ENCODE measurements at places on chromosomes 5 and 9.

GRCh38 chr5:67381236-67381880 is 184.8 kb upstream of the CD180 start:
- DNase-seq = no peak

DNA sequence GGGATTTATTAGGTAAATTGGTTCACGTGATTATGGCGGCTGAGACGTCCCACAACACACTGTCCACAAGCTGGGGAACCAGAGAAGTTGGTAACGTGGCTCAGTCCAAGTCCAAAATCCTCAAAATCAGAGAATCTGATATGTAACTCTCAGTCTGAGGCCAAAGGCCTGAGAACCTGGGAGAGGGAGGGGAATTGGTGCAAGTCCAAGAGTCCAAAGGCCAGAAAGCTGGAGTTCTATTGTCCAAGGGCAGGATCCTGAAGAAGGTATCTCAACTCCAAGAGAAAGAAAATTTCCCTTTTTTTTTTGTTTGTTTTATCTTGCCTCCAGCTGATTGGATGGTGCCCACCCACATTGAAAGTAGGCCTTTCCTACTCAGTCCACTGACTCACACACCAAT is 83.8 kb downstream of the PRDM9 start:
- no peak for DNase-seq

DNA sequence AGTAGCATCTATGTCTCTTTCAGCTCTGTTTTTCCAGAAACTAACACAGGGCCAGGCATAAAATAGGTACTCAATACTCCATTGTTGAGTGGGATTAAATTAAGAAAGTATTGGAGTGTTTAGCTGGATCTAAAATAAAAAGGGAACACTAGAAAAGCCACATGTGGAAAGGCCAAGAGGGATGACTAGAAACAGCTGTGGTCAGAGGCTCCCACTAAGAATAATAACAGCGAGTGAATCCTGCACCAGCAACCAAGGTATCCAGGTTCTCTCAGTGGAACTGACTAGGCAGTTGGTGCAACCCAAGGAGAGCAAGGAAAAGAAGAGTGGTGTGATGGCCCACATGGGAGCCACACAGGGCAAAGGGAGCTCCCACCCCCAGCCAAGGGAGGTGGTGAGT is 31.5 kb upstream of the RGMB start:
- DNase-seq = no peak

DNA sequence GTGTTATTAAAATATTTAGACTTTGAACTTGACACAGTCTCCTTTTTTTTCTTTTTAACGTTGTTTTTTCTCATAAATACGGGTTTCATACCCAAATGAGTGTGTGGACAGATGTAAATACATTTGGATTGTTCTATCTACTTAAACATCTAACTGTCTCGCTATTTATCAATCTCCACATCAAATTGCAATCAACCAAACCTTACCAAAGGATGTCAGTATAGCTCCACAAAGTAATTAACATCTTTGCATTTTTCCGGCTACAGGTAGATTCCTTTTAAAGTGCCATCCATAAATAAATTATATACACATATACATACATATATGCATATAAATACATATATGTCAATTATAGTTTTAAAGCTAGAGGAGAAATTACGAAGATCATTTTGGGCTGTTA is 705 bp upstream of the CDH10 start:
- DNase-seq = no peak

- no peak for DNase-seq
These were observed 114.5 kb upstream of the SLC1A3 start for GRCh38 chr5:36491856-36492255.

- DNase-seq = peak; percentile 77
These were observed at the start of gene IQGAP2 for GRCh38 chr5:76402886-76403765. TSS of gene IQGAP2 (plus strand) at chr5:76403285. CDS start at chr5:76403546, 261 bp downstream.

DNA sequence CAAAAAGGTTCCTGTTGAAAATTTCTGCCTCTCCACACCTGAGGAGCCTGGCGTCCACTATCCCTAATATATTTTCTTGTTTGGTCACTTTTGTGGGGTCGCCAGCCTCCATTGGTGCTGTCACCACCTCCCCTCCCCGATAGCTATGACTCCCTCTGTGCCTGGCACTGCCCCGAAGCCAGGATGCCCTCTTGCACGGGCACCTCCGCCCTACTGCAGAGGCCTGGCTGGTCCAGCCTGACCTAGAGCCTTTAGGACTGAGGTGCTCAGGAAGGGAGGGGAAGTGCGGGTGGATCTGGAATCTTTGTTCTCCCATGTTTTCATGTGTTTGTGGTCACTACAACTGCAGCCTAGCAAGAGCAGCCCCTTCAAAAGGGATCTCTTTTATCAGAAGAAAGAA is 62.6 kb downstream of the WNK2 start:
- DNase-seq = no peak

DNA sequence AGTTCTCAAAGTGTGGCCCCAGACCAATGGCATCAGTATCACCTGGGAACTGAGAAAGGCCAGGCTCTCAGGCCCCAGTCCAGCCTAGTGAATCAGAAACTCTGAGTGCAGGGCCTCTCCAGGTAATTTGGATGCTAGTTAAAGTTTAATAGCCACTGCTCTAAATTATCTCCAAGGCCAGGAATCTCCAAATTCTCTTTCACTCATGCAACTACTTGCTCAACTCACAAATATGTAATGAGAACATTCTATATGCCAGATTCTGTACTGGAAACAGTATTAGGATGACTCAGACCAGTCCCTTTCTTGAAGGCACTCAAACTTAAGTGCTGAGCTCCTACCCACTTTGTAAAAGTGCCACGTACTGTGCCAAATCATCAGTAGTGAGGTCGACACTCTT is 84.6 kb downstream of the PAPPA start:
- DNase-seq = no peak

DNA sequence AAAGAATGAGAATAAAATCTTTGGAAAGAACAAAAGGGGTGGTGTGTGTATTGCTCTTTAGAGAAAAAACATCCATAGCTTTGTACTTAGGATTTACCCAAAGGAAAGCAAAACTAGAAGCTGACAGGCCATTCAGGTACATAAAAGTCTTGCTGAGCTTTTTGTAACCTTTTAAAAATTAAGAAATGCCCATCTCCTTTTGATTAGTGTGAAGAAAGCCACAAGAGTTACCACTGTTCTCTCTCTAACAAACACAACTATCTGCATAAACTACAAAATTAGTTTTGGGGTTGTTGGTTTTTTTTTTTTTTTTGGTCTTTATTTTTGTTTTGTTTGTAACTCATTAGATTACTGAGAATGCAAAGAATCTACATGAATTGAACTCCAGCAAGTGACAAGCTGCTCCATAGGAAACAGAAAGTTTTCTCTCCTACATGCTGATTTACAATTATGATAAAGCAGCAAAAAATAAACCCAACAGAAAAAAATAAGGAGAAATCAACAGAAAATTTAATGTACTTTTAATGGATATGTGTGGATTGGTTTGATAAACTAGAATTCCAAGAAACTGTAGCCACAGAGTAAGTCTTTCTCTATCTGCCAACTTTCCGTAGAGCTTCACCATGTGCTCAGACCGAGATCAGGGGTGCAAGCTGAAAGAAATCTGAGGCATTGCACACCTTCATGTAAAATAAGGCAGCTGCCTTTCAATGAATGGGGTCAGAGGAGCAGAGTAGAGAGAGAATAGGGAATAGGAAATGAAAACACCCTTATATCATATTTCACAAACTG is 12.3 kb downstream of the BAAT start:
- DNase-seq = no peak

- no peak for DNase-seq
These were observed 355.3 kb downstream of the TMEM232 start for GRCh38 chr5:110371011-110371724.

DNA sequence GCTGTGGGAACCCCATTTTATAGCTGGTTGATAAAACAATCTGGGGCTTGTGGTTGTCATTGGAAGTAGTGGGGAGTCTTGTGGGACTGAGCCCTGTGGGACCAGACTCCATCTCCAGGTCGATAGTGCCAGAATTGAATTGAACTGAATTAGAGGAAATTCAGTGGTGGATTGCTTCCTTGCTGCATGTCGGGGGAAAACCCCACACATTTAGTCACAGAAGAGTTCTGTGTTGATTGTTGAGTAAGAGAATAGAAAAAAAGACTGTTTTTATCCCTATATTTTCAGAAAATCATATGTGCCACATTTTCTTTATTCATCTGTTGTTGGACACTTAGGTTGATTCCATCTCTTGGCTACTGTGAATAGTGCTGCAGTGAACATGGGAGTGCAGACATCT is 209.7 kb downstream of the ARHGEF28 start:
- DNase-seq = no peak

DNA sequence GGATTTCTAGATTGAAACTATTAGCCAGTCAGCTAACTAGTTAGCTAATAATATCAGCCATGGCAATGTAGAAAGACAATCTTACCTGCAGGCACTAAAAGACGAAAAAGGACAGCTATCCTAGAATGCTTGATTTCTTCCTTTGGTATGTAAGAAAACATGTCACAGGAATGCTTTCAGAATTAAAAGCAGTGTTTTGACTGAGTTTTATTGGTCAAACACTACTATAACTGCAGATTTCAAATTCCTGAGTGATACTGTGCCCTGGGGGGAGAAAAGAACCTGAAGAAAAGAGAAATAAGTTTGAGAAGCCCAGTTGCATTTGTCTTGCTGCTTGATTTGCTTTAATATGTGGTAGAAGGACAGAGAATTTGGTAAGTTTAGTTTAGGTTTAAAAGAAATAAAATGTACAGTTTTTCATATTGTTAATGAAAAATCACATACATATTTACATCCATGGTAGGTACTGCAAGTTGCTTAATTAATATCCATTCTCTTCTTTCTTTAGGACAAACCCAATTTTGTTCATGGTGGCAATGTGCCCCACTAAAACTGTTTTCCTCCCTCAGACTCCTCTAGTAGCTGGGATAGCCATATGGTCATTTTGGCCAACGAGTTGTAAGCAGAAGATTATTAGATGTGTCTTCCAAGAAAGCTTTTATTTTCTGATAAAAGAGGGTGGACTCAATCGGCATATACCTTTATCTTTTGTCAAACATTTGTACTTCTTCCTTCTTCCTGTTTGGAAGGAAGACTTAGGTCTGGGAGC is 4.3 kb upstream of the FAM169A start:
- no peak for DNase-seq

DNA sequence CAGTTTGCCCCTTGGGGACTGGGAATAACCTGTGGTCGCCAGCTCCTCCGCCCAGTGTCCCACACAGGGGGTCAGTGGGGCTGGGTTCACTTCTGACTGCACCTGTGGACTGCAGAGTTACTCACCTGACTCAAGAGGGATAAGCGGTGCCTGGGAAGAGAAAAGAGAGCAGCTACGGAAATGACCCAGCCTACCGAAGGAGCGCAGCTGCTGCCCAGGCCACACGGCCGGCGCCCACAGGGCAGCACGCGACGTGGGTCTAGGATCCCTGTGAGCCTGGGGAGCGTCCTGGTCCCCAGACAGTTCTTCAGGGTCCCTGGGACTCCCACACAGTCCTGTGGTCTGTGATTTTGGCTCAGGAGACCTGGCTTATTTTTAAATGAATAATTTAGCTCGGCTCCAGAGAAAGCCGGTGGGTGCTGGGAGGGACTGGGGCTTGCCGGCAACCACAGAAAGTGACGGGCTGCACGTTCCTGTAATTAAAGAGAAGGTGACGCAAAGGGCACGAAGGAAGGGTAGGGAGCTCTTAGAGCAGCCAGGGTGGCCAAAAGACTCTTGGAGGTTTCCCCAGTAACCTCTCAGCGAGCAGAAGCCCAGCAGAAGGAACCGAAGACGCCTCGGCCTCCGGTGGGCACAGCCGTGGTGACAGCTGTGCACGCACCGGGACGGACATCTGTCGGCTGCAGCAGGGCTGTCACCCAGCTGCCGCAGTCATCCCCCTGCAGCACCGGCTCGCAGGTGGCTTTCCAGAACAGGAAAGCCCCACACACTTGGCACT is 97.5 kb upstream of the FCN2 start:
- DNase-seq = no peak

GRCh38 chr9:14412775-14413174 is 98.8 kb upstream of the NFIB start:
- no peak for DNase-seq

DNA sequence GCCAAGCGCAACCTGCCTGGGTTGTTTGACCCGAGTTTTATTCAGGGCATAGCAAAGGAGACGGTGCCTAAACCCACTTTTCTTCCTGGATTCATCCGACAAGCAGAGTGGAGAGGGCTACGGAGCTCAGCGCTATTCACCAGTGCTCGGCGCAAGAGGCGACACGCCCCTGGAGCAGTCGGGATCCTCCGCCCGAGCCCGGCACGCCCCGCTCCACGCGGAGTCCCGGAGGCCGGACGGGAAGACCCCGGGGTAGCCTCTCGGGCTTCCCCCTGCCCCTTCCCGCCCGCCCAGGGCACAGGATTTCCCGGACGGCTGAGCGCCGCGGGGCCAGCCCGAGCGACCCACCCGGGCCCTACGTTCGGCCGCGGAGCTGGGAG is 427 bp downstream of the SERINC5 start:
- peak; percentile 61 for DNase-seq

- no peak for DNase-seq
These were observed 11.5 kb downstream of the ADAMTS12 start for GRCh38 chr5:33880319-33880718.

- no peak for DNase-seq
These were observed 551.9 kb downstream of the PRELID2 start for GRCh38 chr5:145283141-145283810.

GRCh38 chr5:93273176-93273575 is 307.8 kb downstream of the NR2F1-AS1 start:
- no peak for DNase-seq

- no peak for DNase-seq
These were observed 530.2 kb upstream of the FAM174A start for GRCh38 chr5:100004969-100005368.

GRCh38 chr9:91045041-91045440 is 243.4 kb downstream of the SYK start:
- no peak for DNase-seq

- DNase-seq = no peak
These were observed 587.9 kb downstream of the MTRR start for GRCh38 chr5:8456846-8457186.

- no peak for DNase-seq
These were observed 25.5 kb downstream of the NUP188 start for GRCh38 chr9:128972956-128973355.

DNA sequence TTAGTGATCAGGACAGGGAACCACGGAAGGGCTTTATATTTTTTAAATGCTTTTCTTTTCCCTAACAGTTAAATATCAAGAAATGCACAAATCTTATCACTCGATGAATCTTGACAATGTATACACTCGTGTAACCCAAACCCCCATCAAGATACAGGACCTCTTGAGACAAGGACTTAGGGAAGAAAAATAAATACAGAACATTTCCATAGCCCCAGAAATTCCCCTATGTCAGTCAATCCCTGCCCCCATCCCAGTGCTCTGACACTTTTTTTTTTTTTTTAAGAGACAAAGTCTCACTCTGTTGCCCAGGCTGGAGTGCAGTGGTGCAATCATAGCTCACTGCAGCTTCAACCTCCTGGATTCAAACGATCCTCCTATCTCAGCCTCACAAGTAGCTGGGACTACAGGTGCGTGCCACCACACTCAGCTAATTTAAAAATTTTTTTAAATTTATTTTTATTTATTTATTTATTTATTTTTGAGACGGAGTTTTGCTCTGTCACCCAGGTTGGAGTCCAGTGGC is 2.7 kb downstream of the SPINK4 start:
- no peak for DNase-seq

All from activated CD4-positive, alpha-beta T cell treated with anti-CD3 and anti-CD28 coated beads, Interleukin-2, amount 50 U/mL, for 48 hours (primary cell).